ENCODE measurements at places on chromosomes 13 and 19. TPM values are rescaled to one million over a fixed set of nuclear protein-coding genes. Genes with fewer than 3 reads are reported as not detected.
A peak's percentile ranks its signal among the peaks of the same experiment; 100 is the strongest.

The CALR3 gene
- total RNA-seq: not detected

The ONECUT3 gene
- not detected for total RNA-seq

The ZNF850 gene
- 4.2 TPM for total RNA-seq

The SIGLEC14 gene
- total RNA-seq: 0.21 TPM

The GIPR gene
- total RNA-seq: not detected

The RFX1 gene
- total RNA-seq: 4.3 TPM

The NALCN gene
- total RNA-seq: 3.8 TPM

The EBPL gene
- 37.0 TPM for total RNA-seq

GRCh38 chr13:42474954-42475353 is 99.0 kb upstream of the TNFSF11 start:
- DNase-seq: no peak

DNA sequence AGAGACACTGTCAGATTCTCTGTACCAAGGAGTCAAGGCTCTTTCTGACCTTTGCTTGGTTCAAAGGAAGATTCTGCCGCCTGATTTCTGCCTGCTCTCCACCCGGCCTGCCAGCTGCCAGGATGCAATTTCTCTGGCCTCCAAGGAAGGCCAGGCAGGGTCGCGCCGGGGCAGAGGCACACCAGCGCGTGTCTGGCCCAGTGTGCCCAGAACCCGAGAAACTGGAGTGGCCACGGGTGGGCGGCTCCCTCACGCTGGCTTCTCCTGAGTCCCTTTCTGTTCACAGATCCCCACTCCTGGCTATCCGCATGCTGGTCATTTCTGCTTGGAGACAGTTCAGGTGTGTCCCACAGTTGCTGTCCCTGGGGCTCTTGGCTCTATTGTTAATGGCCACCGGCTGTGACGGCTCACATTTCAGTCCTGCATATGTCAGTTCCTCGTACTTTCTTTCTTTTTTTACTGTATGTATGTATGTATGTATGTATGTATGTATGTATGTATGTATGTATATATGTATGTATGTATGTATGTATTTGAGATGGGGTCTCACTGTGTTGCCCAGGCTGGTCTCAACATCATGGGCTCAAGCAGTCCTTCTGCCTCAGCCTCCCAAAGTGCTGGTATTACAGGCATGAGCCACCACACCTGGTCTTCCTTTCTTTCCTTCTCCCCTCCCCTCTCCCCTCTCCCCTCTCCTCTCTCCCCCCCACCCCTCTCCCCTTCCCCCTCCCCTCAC is 16.9 kb downstream of the TMPRSS9 start:
- DNase-seq: no peak

DNA sequence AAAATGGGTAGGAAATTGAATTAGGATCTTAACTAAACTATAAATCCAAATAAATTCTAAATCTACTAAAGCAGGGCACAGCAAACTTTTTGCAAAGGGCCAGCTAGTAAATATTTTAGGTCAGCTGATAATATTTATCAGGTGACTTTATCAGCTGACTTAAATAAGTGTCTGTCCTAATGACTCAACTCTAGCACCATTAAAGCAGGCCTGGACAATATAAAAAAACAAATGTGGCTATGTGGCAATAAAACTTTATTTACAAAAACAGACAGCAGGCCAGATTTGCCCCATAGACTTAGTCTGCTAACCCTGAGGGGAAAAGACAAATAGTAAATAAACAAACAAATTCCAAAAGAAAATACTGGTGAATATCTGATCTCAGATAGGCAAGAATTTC is 27.7 kb upstream of the DOCK9 start:
- no peak for DNase-seq

- DNase-seq: no peak
These were observed 165.5 kb upstream of the KLF12 start for GRCh38 chr13:74299721-74300120.

DNA sequence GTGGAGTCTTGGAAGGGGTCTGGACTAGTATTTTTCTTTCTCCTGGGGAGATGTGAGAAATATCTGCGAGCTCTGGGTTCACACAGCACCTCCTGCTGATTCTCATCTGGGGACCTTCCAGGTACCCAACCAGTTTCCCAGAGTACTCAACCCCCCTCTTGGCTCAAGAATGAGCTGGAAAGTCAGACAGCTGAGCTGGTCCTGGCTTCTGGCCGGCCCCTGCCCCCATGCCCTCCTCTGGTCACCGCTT is 2.2 kb upstream of the PDE4A start:
- DNase-seq: no peak

DNA sequence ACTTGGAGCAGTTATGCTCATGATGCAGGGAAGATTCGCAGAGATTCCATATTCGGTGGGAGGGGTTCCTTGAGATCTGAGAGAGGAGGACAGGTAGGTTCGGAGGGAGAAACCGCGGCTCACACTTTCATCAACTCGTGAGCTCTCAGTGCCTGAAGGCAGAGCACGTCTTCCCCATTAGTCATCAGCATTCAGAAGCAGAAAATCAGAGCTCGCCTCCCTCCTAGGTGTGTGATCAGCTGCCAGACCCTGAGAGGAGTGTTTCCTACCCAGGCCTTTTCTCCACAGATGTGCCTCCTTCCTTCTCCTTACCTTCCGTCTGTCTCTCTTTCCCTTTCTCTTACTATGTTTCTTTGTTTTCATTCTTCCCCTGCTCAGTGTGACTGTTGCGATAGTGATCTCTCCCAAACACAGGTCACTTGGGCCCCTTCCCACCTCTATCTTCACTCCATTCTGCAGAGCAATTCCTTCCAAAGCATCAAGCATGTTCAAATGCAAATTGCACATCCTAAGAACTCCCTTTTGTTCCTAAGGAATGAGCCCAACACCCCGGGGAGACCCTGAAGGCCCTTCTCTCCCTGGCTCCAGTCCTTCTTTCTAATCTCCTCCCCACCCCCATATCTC is 389.5 kb downstream of the UQCRFS1 start:
- no peak for DNase-seq

DNA sequence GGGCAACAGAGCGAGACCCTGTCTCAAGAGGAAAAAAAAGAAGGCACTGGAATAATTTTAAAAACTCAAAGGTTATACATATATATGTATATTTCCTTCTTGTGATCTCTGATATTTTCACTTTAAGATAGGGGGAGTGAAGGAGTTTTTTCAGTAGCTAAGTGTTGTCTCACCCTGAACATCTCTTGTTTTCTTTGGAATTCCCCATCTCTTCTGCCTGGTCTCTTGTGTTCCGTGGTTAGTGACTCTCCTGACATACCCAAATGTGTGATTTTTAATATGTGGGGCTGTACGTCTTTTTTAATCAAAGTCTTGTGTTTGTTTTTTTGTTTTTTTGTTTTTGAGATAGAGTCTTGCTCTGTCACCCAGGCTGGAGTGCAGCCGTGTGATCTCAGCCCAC is 15.3 kb upstream of the KCTD4 start:
- no peak for DNase-seq

- peak; percentile 45 for DNase-seq
These were observed 8.1 kb upstream of the PTBP1 start for GRCh38 chr19:788983-789700.

DNA sequence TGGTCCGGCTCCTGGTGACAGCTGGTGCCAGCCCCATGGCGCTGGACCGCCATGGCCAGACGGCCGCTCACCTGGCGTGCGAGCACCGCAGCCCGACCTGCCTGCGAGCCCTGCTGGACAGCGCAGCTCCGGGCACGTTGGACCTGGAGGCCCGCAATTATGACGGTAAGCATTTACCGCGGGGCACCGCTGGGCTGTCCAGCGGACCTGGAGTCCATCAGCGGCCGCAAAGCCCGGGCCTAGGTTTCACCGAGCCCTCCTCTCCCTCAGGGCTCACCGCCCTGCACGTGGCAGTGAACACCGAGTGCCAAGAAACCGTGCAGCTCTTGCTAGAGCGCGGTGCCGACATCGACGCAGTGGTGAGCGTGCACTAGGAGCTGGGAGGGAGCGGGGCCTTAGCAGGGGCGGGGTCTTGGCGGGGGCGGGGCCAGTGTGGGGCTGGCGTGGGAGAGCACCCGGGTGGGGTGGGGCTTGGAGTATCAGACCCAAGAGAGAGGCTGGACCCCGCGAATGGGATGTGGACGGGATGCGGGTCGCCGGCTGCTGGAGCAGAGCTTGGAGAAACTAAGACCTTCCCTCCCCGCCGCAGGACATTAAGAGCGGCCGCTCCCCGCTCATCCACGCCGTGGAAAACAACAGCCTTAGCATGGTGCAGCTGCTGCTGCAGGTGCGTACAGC is 8.7 kb downstream of the BCL3 start:
- DNase-seq: peak; percentile 72

DNA sequence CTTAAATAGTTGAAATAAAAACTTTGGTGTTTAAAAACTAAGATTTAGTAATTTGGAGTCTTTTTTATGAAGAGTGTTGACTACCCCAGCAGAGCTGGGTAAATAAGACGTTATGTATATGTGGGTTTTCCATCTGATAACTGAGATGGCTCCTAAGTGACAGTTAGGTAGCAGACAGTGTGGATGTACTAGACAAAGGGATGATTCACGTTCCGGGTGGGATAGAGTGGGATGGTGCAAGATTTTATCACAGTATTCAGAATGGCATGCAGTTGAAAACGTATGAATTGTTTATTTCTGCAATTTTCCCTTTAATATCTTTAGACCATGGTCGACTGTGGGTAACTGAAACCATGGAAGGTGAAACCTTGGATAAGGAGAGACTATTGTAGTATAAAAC is 50.4 kb downstream of the NAA16 start:
- DNase-seq: no peak

GRCh38 chr13:74920361-74920760 is 561.6 kb downstream of the TBC1D4 start:
- no peak for DNase-seq

DNA sequence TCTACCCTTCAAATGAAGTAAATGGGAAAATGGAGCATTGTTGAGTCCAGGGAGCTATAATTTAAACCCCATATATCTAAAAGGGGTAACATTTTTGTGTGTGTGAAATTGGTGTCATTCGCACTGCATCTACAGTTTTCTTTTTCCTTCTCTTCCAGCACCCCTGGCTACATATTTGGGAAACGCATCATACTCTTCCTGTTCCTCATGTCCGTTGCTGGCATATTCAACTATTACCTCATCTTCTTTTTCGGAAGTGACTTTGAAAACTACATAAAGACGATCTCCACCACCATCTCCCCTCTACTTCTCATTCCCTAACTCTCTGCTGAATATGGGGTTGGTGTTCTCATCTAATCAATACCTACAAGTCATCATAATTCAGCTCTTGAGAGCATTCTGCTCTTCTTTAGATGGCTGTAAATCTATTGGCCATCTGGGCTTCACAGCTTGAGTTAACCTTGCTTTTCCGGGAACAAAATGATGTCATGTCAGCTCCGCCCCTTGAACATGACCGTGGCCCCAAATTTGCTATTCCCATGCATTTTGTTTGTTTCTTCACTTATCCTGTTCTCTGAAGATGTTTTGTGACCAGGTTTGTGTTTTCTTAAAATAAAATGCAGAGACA is 28.6 kb downstream of the ALOX5AP start:
- DNase-seq: no peak

GRCh38 chr13:65154661-65155447 is 2075.3 kb downstream of the PCDH9 start:
- DNase-seq: no peak

GRCh38 chr19:15540435-15540834 is 32.1 kb downstream of the CYP4F22 start:
- no peak for DNase-seq

DNA sequence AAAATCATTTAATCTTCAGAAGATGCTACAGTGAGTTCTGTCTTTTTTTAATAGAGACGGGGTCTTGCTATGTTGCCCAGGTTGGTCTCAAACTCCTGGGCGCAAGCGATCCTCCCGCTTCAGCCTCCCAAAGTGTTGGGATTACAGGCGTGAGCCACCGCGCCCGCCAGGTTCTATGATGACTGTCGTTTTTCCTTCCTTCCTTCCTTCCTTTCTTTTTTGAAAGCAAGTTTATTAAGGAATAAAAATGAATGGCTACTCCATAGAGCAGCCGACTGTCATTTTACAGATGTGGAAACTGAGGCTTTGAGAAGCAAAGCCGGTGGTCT is 511 bp upstream of the GAMT start:
- DNase-seq: no peak

DNA sequence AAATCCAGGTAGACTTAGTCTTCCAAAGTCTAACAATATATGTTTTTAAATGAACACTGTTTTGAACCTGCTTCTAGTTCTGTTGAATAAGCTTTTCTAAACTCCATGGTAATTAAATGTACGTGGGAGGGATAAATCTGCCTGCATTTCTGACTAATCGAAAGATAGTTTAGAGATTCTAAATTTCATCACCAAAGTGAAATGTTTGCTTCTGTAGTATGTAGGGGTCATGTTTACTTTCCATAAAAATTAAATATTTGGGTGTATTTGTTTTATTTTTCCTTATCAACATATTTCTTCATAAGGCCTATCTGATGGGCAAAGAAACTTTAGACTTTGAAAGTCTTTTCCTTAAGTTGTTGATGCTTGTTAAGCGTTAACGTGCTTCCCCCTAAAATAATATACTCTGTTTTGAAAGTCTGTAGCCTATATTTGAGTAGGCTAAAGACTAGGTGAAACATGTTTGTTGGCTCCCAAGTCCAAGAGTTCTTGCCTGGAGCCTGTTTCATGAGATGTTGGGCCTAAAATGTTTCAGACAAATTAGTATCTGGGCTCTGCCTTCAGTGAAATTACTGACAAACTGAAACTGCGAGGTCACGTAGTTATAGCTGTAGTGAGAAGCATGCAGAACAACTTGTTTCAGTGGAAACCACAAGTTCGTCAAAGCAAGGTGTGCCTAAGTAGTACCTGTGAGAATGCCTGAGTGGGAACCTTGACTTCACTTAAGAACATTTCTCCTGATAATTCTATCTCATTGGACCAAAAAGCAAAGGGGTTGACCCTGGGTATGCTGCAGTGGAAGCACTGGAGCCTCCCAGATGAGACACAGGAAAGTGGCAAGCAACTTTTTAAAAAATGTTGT is 126.2 kb downstream of the LMO7 start:
- DNase-seq: no peak

- peak; percentile 92 for DNase-seq
These were observed 31.5 kb upstream of the HIF3A start for GRCh38 chr19:46265217-46265828.

DNA sequence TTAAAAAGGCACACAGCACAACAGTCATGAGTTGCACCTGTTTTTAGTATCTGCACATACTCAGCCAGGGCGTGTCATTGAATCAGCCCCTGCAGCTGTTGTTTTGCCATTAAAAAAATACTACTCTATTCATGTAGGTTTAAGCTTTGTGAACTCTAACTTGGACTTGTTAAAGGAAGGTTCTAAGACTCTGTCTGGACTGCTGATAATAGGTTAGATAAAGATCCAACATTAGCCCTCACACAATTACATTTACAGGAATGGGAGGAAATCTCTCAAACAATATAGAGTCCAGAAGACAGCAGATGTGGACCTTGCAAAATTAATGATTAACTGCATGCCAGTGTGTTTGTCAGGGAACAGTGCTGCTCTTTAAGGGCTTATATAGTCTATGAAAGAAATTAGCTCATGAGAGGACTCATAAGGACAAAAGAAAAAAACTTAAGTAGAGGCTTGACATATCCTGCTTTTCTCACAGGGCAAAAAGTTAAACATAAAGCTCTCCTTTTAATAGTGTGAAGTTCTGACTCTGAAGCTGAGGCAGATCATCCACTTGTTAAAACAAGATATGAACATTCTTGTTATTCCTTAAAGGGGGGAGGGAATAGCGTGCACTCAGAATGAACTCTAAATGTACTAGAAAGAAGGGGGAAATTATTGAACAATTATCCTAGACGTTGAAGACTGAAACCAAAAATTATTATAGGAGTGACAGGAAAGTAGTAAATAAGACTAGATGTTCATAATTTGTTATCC is 243.6 kb downstream of the NDFIP2 start:
- DNase-seq: peak; percentile 93

All from tongue (tissue), 3 donors.